ENCODE measurements at places on chromosomes 5 and 9.

GRCh38 chr5:66722686-66723085 lies 126.5 kb downstream of the MAST4 start:
- no peak for DNase-seq

GRCh38 chr9:27368316-27368985 lies 71.5 kb upstream of the EQTN start:
- DNase-seq: no peak

DNA sequence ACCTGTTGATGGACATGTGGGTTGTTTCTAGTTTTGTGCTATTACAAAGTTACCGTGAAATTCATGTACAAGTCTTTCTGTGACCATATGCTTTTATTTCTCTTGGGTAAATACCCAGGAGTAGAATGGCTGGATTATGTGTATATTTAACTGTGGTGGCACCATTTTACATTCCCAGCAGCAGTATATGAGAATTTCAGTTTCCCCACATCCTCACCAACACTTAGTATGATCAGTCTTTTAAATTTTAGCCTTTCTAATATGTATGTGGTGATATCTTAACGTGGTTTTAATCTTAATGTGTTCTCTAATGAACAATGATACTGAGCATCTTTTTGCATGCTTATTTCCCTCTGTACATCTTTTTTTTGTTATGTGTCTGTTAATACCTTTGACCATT lies 36.6 kb downstream of the GALNT10 start:
- DNase-seq: no peak

DNA sequence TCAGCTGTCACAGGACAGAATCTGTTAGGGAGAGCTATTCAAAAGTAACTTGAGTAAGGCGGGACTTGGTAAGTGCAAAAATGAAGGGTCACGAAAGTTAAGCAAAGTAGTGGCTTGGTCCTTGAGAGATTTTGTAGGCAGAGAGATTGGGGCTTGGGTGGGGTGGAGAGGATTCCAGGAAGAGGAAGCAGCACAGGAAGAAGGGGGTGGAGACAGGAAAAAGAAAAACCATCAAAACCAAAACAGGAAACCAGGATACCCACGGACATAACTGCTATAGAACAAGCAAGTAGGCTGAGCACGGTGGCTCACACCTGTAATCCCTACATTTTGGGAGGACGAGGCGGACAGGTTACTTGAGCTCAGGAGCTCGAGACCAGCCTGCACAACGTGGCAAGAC lies 3.7 kb downstream of the ROPN1L start:
- DNase-seq: no peak

DNA sequence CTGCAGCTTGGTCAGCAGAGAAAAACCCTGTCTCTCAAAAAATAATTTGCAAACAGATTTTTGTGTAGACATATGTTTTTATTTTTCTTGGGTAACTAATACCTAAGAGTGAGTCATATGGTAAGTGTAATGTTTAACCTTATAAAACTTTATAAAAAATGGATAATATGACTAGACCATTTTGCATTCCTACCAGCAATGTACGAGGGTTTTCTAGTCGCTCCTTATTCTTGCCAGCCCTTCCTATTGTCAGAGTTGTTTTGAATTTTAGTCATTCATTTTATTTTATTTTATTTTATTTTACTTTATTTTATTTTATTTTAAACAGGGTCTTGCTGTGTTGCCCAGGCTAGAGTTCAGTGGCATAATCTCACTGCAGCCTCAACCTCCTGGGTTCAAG lies 37.8 kb downstream of the RABGAP1 start:
- no peak for DNase-seq
